Ammon's horn (tissue), 1 donor: ENCODE measurements at places on chromosomes 16 and 17.

GRCh38 chr16:5108505-5109158 is 11.0 kb upstream of the EEF2KMT start:
- DNase-seq, result no peak

DNA sequence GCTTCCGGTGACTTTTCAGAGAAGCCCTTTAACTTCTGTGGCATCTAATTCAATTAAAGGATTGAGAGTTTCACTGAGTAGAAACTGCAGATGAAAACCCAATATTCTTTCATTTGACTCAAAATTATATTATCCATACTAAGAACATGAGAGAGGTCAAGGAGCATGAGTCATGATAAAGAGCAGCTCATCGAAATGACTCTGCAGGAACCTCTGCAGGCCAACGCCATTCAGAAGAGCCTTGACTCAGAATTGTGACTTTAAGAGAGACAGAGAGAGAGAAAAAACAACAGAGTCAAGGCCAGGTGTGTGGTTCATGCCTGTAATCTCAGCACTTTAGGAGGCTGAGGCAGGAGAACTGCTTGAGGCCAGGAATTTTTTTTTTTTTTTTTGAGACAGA is 417.2 kb upstream of the XYLT1 start:
- DNase-seq, result no peak

GRCh38 chr16:3122926-3123570 is 10.7 kb downstream of the ZNF205 start:
- DNase-seq, result no peak

DNA sequence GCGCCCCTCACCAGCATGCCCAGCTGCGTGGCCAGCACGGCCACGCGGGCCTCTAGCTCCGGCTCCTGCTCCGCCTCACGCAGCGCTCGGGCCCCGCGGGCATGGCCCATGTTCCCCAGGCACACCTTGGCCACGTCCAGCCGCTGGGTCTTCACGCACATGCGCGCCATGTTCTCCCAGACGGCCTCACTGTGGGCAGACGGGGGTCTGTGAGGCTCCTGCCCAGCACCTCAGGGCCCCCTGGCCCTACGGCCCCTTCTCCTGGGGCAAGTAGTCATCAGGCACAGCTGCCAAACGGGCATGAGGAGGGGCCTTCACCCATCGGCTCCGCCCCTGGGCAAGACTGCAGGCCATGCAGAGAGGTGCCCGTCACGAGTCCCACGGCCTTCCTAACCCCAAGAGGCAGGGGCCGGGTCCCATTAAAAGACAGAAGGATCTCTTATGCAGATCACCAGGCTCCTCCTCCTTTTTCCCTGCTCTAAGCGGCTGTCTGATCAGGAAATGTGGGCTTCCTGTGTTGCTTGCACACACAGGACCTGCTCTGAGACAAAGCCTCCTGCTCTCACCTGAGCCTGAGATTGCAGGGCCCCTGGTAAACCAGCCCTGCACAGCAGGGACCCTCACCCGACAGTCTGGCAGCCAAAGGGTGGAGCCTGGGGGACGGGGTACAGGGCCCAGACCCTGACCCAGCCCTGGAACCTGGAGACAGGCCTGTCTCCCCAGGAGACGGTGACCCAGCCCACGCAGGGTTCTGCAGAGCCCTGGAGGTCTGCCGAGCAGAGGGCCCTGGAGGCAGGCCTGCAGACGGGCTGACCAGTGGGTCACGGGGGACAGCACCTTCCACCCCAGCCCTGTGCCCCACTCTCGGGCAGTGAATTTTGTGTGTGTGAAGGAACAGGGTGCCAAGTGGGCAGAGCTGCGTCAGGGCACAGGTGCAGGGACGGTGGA is 6.6 kb upstream of the TMEM204 start:
- no peak for DNase-seq

- DNase-seq, result no peak
These were observed 6.5 kb upstream of the PKMYT1 start for GRCh38 chr16:2986623-2987188.

- peak; percentile 92 for DNase-seq
These were observed 578 bp downstream of the CCDC102A start for GRCh38 chr16:57535680-57536305.

DNA sequence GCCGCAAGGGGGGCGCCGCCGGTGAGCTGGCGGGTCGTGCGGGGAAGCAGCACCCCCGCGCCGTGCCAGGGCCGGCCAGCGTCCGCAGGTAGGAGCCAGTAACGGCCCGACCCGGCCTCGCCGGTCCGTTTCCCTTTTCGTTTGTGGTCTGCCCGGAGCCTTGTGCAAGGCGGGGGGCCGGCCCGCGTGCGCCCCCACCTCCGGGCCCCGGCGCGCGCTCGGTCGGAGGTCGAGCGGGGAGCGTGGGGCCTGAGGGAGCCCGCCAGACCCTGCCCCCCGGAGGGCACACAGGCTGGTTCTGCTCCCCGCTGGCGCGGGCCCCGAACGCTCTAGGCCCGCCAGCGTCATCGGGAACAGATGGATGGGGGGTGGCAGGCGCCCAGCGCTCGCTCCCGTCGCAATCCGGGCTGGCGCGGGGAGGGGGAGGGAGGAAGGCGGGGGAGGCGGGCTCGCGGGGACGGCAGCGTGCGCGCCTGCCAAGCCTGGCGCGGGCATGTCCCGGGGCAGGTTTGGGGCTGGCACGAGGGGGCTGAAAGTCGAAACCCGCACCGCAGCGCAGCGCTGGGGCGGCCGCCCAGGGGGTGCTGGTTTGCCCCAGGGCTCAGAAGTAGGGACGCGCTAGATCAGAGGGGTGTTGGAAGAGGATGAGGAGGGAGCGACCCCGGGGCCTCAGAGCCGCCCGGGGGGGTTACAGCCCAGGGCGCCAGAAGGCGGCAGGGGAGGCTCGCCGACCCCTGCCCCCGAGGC is 1.5 kb upstream of the GSE1 start:
- peak; percentile 84 for DNase-seq

- DNase-seq, result no peak
These were observed 7.7 kb downstream of the FOXL1 start for GRCh38 chr16:86585821-86586611.

- no peak for DNase-seq
These were observed 452.8 kb downstream of the SLC39A11 start for GRCh38 chr17:72639711-72640110.

DNA sequence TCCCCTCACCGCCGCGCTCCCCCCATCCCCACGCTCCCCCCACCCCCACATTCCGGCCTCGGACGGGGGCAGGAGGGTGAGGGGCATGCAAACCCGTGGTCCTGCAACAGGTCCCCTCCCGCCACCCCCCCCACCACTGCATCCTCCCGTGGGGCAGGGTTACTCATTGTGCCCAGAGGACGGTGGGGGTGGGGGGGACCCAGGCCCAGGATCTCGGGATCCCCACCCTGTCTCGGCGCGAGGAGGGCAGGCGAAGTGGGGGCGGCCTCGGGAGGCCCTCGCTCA is 8.5 kb downstream of the SLC22A31 start:
- no peak for DNase-seq

- peak; percentile 59 for DNase-seq
These were observed 12.1 kb downstream of the TTLL6 start for GRCh38 chr17:48804936-48805411.

DNA sequence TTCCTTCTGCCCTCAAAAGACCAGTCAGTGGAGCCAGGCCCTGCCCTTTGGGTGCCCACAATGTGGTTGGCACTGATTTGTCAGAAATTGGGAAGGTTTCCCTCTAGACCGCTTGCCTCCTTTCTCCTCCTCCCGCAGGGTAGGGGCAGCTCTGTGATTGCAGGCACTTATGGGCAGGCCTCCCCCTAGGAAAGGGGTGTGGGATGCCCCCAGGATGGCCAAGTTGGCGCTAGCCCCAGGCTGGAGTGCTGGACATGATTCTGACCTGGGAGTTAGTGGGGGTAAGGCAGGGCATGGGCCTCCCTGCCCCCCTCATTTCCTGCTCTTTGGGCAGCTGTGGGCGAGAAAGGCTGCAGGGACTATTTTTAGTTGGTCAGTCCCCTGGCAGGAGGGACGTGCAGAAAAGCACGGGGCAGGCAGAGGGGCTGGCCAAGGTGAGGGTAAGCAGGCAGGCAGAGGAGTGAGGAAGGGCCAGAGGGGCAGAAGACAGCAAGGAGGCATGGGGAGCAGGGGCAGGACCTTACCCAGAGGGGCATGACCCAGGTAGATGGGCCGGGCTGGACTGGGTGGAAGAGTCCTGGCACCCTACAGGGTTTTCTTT is 3.3 kb downstream of the RARA start:
- DNase-seq, result peak; percentile 66

- no peak for DNase-seq
These were observed 10.7 kb downstream of the CPNE7 start for GRCh38 chr16:89586218-89586617.

DNA sequence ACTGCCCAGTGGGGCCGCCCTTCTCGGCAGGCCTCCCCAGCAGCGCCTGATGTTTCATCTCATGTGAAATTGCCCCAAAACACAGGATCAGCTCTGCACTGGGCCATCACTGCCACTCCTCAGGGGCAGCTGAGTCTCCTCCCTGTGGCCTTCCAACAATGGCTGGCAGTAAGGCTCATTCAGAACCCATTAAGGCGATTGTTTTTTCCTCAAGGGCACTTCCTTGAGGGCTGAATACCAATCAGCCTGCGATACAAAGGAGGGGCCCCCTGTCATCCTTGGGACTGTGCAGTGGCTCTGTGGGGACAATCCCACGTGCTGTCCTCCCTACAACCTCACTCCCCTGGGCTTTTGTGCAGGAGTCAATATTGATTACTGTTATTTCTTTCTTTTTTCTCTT is 47.5 kb downstream of the XYLT1 start:
- no peak for DNase-seq

DNA sequence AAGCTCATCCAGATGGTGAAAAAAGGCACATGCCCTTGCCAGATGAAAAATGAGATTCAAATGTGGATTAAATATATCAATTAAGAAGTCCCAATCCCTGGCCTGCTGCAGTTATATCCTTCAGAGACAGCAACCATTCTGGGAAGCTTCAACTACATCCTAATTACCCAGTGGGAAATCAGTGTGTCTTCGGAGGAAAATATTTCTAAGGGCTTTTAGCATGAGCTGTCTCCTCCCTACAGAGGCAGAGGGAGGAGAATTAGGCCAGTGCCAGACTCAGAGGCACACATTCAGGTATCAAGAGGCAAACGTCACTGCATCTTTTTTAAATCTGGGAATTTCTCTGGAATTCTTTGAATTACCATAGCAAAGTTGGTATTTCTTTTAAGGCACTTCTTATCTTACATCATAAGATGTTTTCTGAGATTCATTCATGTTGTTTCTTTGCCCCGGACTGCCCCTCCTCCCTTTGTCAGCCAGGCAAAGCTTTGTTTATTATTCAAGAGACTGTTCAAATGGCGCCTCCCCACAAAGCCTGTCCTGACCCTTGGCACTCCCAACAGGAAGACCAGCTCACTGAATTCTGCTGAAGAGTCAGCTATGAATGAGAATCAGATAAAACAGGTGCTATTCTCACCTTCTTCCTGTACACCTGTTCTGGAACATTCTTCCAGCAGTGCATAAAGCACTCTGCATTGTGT is 38.3 kb upstream of the SMPD3 start:
- no peak for DNase-seq

DNA sequence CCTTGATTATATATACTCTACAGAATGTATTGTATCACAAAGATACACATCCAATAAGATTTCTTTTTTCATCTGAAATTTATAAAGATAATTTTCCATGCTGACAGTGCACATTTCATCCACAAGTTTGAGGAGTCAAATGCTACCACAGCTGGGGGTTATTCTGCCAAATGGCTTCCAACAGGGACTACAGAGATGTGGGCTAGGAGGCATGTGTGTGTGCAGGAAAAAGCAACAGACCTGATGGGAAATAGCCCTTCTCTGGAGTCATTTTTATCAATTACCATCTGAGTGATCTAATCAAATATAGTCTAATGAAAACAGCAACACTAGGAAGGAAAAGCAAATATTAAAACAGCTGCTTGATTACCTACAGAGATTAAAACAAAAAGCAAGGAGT is 290.5 kb downstream of the CEP112 start:
- no peak for DNase-seq

DNA sequence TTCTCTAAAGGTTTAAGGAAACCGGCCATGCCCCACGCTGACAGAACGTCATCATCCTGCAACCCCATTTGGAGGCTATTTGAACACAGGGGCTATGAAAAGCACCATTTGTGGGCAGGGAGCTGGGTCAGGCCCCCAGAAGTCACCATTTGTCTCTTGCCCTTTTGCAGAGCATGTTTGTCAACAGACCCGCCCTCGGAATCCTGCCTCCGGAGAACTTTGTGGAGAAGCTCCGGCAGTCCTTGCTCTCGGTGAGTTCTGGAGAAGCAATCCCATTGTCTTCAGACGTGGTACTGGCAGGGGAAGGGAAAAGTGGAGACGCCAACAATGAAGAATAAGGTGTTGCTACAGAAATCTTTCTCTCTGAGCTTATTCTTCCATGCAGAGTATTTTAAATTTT is 33.5 kb downstream of the TMEM186 start:
- DNase-seq, result no peak

DNA sequence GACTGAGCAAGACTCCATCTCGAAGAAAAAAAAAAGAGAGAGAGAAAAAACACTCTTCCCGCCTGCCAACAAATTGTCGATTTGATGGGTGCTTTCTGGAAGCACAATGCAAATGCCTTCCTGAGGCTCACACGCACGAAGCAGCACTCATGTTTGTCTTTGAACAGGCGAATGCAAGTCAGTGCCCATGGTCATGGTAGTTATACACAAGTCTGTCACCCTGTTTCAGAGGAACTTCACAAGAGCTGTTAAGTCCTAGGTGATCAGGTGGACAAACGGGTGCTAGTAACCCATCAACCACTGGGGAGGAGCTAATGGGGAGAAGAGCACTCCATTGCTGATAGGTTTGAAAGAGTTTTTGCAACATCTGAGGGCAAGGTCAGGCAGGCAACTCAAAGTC is 6.5 kb upstream of the DNAI2 start:
- DNase-seq, result no peak

DNA sequence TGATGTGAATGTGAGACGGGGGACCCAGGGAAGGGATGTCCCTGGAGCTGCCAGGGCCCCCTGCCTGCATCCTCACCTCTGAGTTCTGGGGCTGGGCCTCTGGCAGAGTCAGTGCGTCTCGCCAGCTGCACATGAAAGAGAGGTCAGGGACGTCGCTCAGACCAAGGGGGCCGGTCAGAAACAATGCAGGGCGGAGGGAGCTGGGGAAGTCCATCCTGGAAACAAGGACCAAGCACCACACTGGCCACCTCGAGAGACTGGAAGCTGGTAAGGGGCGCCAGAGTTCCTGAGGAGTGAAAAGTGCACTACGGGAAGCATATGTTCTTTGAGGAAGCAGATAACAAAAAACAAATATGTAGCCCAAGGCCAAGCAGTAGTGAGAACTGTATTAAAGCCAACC is 2.1 kb downstream of the TAF1C start:
- no peak for DNase-seq
